A172 (cell line): ENCODE measurements at places on chromosomes 2 and 18. TPM values are rescaled to one million over a fixed set of nuclear protein-coding genes. Genes with fewer than 3 reads are reported as not detected.

DNA sequence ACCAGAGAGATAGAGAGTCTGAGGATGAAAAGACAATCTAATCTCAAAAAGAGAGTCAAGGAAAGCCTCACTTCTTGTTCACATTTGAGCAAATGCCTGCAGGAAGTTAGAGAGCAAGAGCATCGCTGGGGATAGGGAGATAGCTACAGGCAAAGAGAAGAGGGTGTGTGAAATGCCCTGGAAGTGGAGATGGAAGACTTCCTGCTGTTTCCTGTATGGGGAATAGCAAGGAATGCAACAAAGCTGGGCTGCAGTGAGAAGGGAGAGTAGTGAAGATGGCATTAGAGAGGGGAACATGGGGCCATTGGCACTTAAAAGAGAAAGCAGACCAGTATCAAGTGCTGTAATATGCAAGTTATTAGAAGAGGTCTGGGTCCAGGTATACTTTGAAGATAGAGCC lies 488.6 kb downstream of the METTL4 start:
- DNase-seq: no peak

The PROKR1 gene
- not detected in 2 replicates for total RNA-seq

DNA sequence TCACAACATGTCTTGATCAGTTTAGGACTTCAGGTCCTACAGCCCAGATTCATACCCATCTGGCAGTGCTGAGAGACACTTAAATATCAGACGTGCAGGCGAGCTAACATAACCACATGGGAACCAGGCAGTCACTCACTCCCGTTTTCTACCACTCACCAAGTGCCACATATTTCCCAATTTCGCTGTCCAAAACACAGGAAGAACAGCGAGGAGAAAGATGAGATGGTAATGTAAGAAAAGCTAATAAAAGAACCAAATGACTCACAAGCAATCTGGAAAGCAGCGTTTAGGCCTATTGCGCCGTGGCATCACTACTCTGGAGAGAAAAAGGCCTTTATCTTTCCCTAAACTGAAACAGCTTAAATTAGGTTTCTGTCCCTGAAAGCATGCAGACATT lies 647.8 kb upstream of the SLC39A10 start:
- DNase-seq: peak; percentile 65

DNA sequence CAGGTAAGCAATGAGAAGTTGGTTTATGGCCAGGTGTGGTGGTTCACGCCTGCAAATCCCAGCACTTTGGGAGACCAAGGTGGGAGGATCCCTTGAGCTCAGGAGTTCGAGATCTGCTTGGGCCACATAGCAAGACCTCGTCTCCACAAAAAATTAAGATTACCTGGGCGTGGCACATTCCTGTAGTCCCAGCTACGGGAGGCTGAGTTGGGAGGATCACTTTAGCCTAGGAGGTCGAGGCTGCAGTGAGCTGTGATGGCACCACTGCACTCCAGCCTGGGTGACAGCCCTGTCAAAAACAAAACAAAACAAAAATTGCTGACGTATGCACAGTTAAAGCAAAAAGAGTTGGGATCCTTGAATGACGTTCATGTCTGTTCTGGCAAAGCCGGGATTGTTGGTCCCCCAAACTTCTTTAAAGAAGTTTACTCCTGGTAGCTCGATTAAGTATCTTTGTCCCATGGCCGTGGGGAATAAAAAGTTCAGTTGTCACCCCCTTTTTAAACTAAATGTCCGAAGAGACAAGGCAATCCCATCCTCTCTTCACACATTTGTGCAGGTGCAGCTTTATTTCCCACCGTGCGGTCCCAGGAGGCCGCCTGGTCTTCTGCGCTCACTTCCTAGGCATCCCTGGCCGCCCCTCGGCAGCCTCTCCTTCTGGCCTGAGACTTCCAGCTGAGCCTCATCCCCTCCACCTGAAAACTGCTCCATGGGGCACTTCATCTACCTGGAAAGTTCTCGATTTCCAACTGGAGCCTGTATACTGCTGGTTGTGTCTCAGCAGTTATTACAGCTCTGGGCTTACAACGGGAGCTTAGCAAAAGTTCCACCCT lies 762 bp upstream of the SPOPL start:
- DNase-seq: no peak

The TLK1 gene
- total RNA-seq: 17.4 and 19.7 TPM in 2 replicates

GRCh38 chr2:215420471-215420935 lies 15.4 kb downstream of the FN1 start:
- no peak for DNase-seq

The KCNF1 gene
- total RNA-seq: 0.14 and 0.71 TPM in 2 replicates
